ENCODE measurements at places on chromosomes 3 and 15.
A peak's percentile ranks its signal among the peaks of the same experiment; 100 is the strongest.

DNA sequence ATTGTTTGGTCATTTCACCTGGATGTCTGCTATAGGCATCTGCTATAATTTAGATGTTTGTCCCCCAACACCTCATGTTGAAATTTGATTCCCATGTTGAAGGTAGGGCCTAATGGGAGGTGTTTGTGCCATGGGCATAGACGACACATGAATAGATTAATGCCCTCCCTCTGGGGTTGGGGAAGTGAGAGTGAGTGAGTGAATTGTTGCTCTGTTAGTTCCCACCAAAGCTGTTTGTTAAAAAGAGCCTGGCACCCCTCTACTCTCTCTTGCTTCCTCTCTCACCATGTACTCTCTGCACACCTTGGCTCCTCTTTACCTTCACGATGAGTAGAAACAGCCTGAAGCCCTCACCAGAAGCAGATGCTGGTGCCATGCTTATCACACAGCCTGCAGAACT, 23.9 kb upstream of the SORD start:
- DNase-seq: no peak

GRCh38 chr15:91605576-91605975, 247.9 kb upstream of the SLCO3A1 start:
- no peak for DNase-seq

- no peak for DNase-seq
Observed at GRCh38 chr3:176687754-176688153, 509.5 kb downstream of the TBL1XR1 start.

DNA sequence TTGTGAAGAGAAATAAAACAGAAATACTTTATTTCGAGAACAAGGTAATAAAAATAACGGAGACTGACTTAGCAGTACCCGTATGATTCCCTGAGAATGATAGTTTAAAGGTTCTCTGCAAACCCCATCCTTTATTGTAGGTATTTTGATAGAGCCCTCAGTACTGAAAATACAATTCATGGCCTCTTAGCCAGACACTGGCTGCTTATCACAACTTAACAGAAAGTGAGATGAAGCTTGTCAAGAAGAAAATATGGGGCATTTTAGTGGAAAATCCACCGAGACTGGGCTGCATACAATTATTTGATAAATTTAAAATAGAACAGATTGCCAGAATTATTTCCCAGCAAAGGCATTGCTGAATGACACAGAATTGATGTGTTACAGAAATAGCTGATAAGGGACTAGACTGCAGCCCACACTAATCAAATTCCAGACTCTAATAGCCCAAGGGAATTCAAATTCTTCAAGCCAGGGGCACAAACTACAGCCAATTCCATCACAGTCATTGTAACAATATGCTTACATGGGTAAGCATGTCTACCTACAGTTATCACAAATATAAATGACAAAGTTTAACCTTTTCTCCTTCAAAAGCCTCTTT, 521.9 kb downstream of the PLOD2 start:
- no peak for DNase-seq

DNA sequence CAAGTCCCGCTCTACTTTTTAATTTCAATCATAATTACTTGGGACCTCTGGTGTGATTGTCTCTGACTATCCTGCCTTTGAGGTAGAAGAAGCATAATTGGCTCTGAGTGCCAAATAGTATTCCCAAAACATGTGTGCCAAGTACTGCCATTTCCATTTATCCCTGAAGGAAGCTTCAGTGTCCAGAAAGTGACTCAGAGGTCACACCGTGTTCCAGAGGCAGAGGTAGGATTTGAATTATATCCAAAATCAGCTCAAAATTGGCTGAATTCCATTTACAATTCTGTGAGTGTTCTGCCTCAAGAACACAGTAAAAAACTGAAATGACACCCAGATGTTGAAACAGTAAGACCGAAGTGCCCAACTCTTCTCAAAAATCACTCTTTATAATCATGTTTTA, 255.3 kb downstream of the RSL24D1 start:
- no peak for DNase-seq

GRCh38 chr3:9669720-9670432, 20.6 kb downstream of the MTMR14 start:
- no peak for DNase-seq

DNA sequence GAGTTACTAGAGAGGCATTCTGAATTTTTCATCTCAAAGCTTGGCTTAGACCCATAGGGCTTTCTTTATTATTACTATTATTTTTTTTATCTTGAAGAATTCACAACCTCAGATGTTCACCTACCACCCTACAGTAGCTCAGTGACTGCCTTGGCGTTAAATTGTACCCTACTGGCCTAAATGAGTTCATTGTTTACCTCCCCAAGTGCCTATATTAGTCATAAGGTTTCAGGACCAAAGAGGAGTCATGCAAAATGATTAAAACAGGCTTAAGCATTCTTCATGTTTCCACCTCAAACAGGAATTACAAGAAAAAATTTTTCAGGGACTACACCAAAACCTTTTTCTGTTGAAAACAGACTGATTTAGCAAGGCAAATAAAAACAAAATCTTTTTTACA, 751.5 kb downstream of the SQOR start:
- DNase-seq: no peak

- DNase-seq: no peak
Observed at GRCh38 chr3:131050001-131050400, 23.3 kb downstream of the NEK11 start.

GRCh38 chr3:20458994-20459716, 273.1 kb upstream of the SGO1 start:
- DNase-seq: no peak

DNA sequence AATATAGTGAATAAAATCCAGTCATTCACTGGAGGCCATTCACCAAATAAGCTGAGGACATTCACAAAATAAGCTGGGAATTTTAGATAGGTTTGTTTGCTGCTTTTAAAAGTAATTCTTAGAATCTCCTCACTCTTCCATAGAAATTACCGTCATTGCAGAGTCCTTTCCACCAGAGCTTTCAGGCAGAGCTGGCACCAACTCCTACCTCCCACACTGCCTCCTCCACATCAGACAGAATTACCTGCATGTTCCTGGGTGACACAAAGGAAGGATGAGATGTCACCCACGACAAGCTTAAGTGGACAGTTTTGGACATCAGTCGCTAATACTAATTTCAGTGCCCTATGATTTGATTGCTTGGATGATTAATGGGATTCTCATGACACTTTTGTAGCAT, 1113.2 kb downstream of the IGSF11 start:
- DNase-seq: no peak

DNA sequence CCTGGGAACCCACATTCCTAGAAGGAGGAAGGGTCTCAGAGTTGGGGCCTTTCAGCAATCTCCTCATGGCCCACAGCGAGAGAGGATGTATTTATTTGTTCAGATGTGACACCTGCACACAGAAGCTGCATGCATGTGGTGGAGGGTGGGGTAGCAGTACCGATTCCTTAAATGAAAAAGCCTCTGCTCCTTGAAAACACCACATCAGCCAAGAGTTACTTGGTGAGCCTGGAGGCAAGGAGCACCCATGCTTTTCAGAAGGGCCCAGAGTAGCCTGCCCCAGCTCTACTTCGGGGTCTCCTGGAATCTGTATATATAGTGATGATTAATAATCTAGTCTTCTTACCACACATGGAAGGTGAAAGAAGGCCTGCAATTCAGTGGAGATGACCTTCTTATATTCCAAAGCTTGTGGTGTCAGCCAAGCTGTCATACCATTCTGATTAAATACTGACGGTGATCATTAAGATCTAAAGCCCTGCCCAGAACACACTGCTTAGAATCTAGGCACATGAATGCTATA, 33.5 kb downstream of the SEMA6D start:
- DNase-seq: no peak

- no peak for DNase-seq
Observed at GRCh38 chr3:157225001-157225400, 65.1 kb upstream of the CCNL1 start.

DNA sequence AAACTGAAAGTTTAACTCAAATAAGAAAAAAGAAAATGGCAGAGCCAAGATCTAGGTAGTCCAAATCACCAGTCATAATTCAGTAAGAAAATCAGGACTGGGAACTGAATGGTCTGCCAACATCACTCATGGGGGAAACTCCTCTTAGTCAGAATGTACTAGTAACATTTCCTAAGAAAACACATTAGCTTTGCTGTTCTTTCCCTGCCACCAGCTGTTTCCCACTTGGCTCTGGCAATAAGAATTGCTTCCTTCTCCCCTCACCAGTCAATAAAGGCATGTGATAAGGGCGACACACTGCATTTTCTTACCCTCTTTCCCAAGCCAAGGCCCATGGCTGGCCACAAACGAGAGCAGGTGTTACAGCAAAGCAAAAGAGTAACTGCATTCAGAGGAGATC, 46.1 kb downstream of the PIK3R4 start:
- no peak for DNase-seq

- no peak for DNase-seq
Observed at GRCh38 chr15:99312794-99313193, 61.5 kb downstream of the LRRC28 start.

DNA sequence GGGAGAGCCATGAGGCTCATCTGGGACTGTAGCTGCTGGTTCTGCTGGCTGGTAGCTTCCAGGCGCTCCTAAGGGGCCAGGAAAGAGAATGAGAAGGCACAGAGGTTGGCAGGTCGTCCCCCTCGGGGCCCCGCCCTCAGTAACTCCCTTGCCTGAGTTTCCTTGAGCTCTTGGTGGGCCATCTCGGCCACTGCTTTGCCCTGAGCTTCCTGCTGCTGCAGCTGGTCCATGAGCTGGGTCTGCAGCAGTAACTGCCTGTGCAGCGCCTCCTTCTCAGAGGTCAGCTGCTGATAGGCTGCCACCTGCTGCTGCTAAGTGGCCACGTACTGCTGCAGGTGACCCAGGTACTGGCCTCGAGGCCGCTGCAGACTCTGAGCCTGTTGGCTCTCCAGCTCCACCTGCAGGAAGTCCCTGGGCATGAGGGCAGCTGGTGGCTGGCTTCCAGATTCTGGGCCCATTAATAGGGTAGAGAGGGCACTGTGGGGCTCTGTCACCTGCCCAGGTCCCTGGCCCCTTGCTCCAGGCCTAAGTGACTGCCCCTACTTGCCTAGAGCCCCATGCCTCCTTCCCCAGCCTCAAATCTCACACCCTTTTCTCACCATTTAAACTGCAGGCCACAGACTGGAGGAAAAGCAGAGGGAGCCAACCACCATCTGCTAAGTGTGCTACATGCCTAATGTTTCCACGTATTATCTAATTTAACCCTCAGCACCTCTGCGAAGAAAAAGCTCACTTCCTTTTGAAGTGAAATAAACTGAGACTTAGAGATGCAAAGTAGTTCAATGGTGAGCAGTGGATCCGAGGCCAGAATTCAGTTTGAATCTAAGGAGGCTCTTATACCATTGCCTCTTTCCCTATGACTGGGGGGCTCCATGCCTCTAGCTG, 10.8 kb upstream of the VPS33B start:
- no peak for DNase-seq

- peak; percentile 25 for DNase-seq
Observed at GRCh38 chr15:49045751-49046219, 461 bp downstream of the SECISBP2L start.

DNA sequence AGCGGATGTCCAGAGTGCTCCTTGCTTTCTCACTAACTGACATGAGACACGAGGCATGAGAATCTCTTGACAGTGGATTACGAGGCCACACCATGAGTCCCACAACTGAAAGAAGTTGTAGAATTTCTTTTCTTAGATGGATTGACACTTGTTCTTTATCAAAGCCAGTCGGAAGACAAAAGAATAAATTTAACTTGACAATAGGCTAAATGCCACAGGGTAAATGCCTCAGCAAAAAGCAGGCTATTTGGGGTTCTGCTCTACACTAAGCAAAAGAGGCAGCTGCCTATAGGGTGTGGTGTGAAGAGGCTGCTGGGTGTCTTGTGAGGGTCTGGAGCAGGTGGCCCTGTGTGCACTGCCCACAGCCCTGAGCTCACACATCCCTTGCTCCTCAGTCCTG, 135.1 kb upstream of the SEMA6D start:
- DNase-seq: no peak

DNA sequence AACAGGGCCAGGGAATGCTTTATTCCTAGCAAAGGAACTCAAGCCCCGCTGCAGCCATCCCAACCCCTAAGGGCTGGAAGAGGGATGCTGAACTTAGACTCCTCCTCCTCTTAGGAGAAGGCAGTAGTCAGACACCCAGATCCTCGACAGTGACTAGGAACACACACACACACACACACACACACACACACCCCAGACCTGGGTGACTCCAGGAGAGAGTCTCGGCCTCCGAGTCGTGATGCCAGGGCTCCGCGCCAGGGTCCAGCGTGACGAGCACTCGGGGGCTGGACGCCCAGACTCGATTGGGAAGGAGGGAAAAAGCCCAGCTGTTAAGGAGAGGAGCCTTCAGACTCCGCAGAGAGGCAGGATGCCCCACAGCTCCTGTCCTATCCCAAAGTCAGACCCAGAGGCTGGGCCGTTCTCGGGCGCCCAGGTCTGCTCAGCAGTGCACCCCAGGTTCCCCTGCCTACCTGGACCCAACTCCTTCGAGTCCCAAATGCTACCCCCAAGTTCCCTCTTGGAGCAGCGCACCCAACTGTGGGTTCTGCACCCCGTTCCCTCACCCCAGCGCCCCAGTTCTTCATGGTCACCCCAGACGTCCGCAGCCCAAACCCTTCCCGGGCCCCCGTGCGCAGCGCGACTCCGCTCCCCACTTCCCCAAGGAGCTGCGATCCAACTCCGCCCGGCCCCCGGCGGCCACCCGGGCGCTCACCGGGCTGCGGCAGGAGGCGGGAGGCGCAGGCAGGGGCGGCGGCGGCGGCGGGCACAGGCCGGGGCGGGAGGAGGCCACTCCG, 421 bp downstream of the BMF start:
- no peak for DNase-seq

DNA sequence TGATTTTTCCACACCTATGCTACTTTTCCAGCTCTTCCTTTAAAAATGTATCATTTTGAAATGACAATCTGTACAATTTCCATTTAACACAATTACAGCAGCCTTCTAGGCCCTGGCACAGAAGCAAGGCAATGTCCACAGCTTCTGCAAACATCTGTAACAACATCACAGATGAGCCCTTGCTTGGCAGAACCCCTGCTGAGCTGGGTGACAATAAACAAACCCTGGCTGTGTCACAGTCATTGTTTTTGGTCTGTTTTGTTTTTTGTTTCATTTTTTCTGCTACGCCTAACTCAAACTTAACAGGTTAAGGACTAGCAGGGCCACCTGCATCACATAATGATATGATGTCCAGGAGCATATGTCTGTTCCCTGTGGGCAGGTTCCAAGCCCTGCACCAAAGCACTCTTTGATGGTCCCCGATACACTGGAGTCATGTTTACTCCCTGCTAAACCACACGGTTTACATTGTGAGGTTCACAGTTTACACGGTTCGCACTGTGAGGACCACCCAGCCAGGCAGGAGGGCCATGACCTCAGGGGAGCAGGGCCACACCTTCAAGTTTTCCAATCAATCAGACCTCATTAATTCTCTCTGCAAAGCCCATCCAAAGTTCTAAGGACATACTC, 186.8 kb upstream of the CHRNA7 start:
- no peak for DNase-seq

GRCh38 chr3:12253516-12254343, 35.1 kb upstream of the PPARG start:
- DNase-seq: no peak

DNA sequence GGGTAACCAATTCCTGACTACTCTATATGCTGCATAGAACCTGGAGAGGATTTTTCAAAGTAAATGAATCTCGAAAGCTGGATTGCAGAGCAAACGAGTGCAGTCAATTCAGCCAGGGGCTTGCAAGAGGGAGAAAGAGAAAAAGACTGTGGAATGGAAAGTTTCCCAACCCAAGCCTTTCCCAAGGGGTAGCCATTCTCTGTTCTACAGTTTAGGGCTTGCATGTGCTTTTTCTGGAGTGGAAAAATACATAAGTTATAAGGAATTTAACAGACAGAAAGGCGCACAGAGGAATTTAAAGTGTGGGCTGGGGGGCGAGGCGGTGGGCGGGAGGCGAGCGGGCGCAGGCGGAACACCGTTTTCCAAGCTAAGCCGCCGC, 511 bp upstream of the RARB start:
- no peak for DNase-seq

- no peak for DNase-seq
Observed at GRCh38 chr3:151351219-151351618, 21.9 kb upstream of the P2RY13 start.
